ENCODE measurements at places on chromosomes 2 and 18. TPM values are rescaled to one million over a fixed set of nuclear protein-coding genes. Genes with fewer than 3 reads are reported as not detected.

Gene SERPINB11
- total RNA-seq, result not detected

Gene SKOR2
- total RNA-seq, result not detected

DNA sequence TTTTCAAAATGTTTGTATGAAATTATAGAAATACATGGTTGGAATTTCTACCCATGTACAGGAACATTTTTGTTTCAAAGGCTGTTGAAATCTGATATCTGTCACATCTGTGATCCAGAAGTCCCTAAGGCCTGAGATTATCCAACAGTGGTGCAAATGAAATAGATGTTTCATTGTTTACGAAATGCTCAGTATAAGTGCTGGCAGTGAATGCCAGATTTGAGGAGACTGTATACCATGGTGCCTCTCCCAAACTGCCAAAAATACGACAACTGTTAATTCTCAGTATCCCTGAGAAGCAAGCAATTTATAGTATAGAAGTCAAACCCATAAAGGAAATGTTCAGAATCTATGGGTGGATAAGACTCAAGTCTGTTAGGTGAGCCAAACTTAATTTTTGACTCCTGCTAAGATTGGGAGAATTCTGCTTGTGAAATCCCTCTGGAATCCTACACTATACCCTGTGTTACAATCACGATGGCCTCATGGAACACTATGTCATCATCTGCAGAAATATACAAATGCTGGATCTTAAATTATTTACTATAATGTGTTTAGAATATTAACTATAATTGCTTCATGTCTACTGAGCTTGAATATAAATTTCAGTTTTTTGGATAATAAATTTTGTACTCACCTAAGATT lies 71.2 kb upstream of the DOCK10 start:
- DNase-seq, result no peak

GRCh38 chr18:69599377-69599776 lies 198.7 kb downstream of the DOK6 start:
- DNase-seq, result no peak

GRCh38 chr2:27622921-27623384 lies 5.9 kb downstream of the CCDC121 start:
- no peak for DNase-seq

GRCh38 chr2:71512386-71512785 lies 59.0 kb downstream of the DYSF start:
- DNase-seq, result no peak

GRCh38 chr2:58239243-58239925 lies 1.7 kb downstream of the FANCL start:
- DNase-seq, result no peak

DNA sequence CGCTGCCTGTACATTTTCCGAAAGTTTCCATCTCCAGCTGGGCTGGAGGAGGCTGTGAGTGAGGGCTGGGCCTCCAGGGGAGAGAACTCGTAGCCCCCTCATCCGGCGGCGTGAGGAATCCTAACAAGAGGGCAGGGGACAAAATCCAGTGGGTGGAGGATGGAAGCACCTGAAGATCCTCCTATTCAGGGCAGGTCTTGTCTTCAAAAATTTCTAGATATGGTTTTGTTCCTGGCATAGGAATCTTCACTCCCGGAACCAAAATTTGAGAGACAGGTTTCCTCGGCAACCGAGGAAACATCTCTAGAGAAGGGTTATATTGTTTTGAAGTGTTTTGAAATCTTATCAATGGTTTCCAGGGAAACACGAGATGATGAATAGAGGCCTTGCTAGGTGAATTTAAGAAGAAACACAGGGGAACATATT lies 136.7 kb downstream of the SH3BP4 start:
- no peak for DNase-seq

DNA sequence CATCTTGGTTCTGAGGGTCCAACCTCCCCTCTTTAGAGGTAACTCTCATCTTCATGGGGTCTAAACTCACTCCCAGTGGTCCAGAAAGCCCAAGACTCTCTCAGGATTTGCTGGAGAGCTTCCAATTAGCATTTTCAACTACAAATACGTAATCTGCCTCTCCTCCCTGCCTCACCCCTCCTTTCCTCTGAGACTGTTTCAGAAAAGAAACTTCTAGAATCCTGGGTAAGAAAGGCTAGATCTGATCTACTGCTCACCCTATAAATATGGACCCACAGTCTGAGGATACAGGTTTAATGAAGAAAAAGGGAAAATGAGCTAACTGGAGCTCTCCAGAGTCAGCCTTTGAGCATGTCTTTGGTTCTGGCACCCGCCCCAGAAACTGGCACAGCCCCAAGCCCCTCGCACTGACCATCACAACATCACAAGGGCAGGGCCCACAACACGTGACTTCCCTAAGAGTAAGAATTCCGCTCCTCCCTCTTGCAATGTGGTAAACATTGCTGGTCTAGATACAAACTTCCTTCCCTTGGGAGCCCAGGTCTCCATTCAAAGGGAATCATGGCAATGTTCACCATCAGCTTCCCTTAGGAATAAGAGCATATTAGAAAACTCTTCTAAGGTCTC lies 21.7 kb upstream of the IHH start:
- peak; percentile 77 for DNase-seq

DNA sequence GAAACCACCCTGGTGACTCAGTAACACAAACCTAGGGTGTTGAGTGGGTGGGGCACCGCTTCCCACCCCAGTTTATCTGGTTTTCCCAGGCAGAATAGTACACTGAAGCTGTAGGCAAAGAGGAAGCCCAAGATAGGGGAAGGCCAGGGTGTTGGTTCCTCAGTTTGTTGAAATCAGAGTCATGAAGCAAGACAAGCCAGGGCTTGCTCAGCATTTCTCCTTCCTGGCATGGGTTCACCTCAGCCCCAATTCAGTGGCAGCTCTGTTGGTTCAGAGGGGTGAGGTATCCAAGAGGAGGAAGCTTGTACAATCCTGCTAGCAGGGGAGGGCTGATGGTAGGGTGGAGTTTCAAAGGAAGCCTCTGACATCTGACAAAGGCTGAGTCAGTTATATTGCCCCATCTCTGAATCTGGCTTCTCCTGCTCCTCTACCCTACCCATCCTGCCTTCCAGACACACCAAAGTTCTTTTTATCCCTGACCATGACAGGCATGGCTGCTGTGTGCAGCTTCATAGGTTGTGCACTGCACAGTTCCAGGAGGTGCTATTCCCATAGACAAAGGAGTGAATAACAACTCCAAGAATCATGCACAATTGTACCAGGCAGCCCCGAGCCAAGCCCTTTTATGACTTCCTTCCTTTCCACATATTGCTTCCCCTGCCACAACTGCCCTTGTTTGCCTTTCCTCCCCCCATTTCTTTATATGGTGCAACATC lies 24.9 kb upstream of the RAB10 start:
- DNase-seq, result peak; percentile 64
